Activated CD4-positive, alpha-beta T cell treated with anti-CD3 and anti-CD28 coated beads for 48 hours (primary cell): ENCODE measurements at places on chromosomes 4 and X.

GRCh38 chr4:107863850-107864371, 39.2 kb downstream of the SGMS2 start:
- peak; percentile 54 for DNase-seq

DNA sequence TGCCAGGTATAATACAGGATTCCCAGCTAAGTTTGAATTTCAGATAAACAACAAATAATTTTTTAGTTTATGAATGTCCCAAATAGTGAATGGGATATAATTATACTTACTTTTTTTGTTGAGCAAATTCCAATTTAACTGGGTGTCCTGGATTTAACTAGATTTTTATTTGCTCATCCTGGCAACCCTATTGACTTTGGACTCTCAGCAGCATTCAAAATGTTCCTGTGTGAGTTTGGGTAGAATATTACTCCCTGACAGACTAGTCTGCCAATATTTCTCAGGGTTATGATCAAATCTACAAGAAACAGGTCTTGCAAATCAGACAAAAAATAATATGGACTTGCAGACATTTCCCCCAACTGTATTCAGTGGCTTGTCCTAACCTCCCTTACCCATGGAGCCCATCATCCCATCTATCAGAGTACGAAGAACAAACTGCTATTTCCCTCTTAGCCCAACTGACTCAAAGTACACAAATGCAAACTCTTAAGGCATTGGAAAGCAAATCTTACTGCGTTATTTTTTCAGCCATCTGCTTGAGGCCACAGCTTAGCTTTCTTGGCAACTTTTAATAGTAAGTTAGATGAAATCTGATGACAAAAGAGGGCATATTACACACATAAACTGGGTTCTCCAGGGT, 20.7 kb downstream of the SETD7 start:
- DNase-seq, result no peak

GRCh38 chr4:78749972-78750727, 26.0 kb upstream of the BMP2K start:
- no peak for DNase-seq

DNA sequence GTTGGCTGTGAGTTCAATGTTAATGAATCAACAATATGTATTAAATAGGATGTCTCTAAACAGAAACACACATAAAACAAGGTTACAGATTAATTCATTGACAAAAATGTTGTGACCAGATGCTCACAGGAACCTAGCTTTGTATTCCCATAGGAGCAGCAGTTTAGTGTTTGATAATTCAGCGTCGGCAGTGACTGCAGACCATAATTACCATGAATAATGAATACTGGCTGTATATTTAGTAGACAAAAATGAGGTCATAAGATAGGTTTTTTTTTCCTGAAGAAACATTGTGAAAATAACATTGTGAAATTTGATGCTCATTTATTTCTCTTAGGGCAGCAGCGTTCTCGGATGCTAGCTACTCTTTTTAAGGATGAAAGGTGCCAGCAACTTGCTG, 27.8 kb downstream of the COPS4 start:
- no peak for DNase-seq

- DNase-seq, result no peak
Observed at GRCh38 chr4:53195815-53196661, 169.8 kb downstream of the SCFD2 start.
